ENCODE measurements at places on chromosomes 16 and 17.

DNA sequence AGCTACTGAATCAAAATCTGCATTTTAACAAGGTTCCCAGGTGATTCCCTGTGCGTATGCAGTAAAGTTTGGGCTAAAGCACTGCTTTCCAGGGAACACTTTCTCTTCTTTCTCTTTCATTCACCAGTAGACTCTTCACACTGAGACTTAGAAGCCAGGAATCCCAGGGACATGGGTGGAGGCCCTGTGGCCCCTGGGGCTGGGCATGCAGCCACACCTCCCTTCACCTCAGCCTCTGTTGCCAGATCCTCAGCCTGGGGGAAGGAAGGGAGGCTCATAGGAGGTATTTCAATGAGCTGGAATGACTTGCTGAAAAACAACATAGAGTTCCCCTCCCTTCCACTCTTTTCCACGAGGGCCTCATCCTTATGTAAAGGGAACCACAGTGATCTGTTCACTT is 1.2 kb downstream of the G6PC3 start:
- peak; percentile 5 for DNase-seq

DNA sequence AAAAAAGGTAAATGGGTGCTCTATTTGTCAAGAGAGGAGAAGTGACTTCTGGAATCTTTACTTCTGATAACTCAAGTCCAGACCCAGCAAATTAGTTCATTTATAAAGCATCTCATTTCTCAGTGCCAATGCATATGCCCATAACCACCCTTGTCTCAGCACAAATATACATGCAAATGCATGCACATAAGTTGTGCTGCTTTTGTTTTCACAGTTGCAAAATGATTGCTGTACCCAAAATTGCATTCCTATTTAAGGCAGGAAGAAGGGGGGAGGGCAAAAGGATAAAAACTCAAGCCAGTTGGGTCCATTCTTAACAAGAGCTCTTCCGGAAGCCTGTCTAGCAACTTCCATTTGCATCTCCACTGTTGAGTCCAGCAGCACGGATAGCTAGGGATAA is 61.3 kb upstream of the FAM20A start:
- DNase-seq, result no peak

DNA sequence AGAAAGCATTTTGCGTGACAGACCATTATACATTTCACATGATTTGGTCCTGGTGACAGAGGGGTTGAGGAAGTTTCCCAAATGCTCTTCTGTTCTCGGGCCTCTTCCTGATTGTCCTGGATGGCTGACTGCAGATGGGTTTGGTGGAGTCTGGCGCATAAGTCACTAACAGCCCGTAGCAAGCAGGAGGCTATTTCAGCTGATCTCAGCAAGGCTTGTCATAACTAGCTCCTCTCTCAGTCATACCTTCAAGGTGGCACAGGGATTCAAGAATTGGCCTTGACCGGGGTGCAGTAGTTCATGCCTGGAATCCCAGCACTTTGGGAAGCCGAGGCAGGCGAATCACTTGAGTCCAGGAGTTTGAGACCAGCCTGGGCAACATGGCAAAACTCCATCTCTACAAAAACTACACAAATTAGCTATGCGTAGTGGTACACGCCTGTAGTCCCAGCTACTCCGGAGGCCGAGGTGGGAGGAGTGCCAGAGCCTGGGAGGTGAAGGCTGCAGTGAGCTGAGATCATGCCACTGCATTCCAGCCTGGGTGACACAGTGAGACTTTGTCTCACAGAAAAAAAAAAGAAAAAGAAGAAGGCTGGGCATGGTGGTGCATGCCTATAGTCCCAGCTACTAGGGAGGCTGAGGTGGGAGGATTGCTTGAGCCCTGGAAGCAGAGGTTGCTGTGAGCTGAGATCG is 68.9 kb upstream of the HAS3 start:
- DNase-seq, result no peak

DNA sequence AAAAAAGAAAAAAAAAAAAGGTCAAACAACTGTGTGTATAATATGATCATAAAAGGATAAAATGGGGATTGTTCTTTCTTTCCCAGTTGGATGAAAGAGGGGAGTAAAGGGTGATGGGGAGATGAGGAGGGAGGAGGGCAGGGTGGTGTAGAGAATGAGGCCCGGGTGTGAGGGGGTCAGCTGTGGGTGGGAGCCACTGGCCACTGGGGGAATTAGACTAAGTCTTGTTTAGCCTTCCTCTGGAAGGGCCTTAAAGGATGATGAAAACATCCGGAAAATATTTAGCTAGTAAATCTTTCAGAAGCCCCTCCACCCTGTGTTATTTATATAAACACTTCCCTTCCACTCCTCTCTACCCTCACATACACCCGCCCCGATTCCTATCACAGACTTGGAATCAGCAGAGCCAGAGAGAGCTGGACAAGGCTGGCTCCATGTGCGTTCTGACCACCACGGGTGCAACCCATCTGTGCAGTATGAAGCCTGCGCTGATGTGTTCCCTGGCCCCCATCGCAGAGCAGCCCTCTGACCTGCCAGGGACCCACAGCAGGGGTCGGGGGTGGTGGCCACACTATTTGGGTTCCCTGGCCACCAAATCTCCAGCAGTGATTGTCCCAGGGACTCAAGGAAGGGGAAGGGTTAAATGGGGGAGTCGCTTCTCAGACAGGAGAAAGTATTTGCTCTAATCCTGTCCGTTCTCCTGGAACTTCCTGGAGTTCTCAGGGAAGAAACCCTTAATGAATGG is 72.7 kb downstream of the GAS7 start:
- DNase-seq, result no peak

GRCh38 chr17:76671912-76672262 is 28.3 kb upstream of the ST6GALNAC1 start:
- DNase-seq, result no peak

GRCh38 chr16:66274335-66275110 is 92.0 kb upstream of the CDH5 start:
- peak; percentile 39 for DNase-seq

DNA sequence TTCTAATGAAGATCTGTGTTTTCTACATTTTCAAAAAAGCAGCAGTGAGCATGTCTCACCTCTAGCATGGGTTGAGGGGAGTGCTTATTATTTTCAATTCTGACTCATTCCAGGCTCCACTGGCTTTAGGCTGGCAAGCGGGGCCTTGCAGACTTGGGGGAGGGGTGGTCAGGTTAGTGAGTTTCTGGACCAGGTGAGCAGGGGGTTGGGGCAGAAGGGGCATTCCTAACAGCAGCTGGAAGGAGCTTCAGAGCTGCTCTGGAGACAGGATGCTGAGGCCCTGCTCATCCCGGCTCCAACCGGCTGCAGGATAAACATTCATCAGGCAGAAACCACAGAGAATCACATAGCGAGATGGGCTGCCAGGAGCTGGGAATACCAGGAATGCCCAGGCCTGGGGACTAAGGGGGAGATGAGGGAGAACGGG is 10.5 kb upstream of the KRT19 start:
- DNase-seq, result no peak

Data from HT-29 (cell line).